Omental fat pad (tissue), 4 donors: ENCODE measurements at places on chromosomes 3 and 15.

GRCh38 chr3:8441969-8442559 is 59.6 kb upstream of the LMCD1 start:
- DNase-seq = no peak

DNA sequence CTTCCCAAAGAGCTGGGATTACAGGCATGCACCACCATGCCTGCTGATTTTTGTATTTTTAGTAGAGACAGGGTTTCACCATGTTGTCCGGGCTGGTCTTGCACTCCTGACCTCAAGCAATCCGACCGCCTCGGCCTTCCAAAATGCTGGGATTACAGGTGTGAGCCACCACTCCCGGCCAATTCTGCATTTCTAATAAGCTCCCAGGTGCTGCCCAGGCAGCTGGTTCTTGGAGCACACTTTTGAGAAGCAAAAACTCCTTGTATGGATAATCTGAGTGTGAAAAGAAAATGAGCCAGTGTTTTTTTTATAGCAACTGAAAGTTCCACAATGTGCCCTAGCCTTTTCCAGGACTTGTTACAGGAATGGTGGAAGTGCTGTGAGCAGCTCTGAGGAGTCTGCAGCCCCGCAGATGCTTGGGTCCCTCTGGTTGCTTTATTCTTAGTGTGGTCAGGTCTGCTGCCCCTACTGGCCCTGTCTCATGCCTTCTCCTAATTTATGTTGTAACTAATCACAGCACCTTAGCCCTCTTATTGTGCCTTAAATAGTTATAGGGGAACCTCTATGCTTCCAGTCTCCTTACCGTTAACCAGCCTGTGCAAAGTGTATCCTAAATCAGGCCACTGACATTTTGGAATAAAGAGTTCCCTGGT is 13.5 kb upstream of the KCNAB1 start:
- DNase-seq = no peak

DNA sequence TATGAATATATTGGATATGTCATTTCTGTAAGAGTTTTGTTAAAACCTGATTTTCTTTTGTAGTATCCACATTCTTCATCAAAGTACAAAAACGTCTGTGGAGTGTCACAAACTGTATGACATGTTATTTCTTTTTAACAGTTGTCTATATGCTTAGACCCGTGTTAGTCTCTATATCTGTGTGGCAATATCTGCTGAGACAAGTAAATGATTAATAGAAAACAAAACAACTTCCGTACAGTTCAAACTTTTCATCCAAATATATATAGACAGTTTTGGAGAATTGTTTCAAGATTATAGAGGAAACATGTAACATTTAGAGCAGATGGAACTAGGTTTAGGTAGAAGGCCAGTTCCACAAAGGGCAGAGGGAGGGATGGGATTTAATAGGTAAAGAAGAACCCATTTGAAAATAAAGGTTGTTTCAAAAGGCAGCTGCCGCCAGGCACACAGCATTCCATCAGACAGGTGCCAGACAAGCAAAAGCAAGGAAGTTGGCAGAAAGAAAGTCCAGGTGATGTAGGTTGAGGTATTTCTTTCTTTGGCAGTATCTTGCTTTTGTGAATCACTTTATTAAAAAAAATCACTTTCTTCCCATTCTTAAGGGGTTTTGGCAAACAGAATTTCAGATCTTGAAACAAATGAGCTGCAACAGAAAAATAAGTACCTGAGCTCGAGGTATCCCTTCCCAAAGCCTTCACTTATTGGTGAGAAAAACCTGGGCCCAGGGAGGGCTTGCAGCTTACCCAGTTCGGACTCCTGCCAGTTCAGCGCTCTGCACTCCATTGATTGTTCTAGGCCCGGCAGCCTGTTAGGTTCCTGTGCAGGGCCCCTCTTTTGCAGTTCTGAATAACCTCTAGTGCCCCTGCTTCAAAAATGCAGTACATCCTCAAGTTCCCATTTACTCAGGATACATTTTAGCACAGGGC is 49.0 kb downstream of the LRRN1 start:
- DNase-seq = no peak

GRCh38 chr3:138694287-138695007 is 85.9 kb downstream of the FAIM start:
- DNase-seq = no peak

DNA sequence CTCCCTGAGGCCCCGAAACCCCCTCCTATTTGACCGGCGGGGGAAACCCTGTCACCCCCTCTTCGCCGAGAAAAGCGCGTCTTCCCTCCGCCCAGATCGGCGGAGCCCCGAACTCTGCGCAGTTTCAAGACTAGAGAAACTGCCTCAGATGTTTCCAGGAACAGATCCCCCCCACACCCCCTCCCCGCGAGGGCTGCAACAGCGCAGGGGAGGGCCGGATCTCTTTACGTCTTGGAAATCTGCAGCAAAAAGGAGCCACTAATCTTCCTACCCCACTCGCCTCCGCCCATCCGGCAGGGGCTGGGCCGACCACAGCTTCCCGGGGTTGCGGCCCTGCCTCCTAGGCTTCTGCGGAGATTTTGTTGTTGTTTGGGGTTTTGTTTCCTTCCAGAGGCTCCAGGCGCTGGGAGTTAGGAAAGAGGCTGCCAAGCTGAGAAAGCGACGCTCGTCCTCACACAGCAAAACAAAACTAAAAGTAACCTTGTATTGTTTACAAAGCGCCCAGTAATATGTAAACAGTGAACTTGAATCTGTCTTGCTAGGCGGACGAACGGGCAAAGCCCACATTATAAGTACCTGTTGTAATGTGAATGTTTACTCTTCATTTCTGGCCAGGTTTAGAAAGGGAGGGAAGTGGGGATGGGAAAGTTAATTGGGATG is 2.2 kb downstream of the FOXB1 start:
- DNase-seq = no peak

GRCh38 chr15:35470441-35470840 is 75.5 kb downstream of the DPH6 start:
- DNase-seq = no peak
